HL-60 (cell line): ENCODE measurements at places on chromosomes 6 and 20.
A peak's percentile ranks its signal among the peaks of the same experiment; 100 is the strongest.

GRCh38 chr20:57322476-57322875, 7.1 kb upstream of the SPO11 start:
- DNase-seq: no peak

DNA sequence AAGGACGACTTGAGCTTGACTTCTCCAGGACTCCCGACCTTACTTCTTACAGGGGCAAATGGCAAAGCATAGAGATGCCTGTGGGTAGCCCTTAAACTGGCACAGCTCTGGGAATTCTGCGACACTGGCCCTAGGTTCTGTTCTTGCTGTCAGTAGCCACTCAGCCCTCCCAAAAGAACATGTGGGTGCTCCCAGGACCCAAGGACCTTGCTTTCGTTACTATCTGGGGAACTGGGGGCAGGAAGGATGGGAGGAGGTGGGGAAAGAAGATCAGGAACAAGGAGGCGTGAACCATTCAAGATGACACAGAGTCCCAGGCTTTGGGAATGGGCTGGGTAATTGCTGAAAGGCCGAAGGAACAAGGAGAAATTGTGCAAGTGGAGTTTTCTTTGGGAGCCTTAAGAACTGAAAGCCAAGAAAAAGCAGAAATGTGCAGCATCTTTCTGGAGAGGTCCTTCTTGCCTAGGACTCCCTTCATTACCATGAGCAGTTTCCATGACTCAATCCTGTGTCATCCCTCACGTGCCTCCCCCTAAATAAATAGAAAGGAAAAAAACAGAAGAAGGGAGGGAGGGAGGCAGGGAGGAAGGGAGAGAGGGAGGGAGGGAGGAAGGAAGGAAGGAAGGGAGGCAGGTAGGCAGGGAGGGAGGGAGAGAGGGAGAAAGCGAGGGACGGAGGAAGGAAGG, 284.6 kb upstream of the FOXQ1 start:
- no peak for DNase-seq

GRCh38 chr6:33161354-33162331, 30.6 kb downstream of the COL11A2 start:
- DNase-seq: peak; percentile 71

GRCh38 chr6:137283940-137284810, 65.0 kb upstream of the IFNGR1 start:
- DNase-seq: no peak

DNA sequence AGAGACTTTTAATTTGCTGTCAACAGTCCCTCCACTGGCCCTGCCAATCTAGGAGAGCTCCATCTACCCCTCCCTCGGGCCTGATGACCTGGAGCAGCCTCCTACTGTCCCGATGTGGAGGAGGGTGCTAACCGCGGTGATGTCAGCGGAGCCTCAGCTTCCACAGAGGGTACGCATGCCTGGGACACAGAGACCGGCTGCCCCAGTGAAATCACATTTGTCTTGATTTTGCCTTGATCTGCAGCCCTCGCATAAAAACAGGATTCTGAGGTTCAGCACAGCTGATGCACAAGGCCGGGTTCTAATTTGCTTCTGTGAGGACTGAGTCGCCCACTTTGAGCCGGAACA, 77.6 kb downstream of the STK35 start:
- DNase-seq: no peak

GRCh38 chr20:48599748-48600469, 227.9 kb downstream of the PREX1 start:
- DNase-seq: no peak
